ENCODE measurements at places on chromosomes 3 and 15.

- DNase-seq: no peak
Observed at GRCh38 chr3:67361323-67361722, 293.1 kb downstream of the SUCLG2 start.

DNA sequence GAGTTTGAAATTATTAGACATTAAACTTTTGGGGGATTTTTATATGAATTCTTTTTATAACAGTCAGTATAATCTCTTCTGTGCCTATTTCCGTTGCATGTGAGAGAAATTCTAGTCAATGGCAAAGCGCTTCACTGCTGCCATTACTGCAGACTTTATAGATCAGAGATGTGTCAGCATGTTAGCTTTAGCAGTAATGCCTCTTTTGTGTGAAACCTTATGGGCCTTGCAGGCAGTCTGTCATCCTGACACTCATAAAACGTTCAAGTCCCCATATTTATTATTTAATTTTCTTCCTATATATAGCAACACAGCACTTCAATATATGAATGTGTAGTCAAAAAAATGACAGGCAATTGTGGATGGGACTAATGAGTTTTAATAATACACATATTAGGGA, 191.0 kb downstream of the NLGN1 start:
- DNase-seq: no peak

- no peak for DNase-seq
Observed at GRCh38 chr3:35635407-35635806, 3.9 kb upstream of the ARPP21 start.

DNA sequence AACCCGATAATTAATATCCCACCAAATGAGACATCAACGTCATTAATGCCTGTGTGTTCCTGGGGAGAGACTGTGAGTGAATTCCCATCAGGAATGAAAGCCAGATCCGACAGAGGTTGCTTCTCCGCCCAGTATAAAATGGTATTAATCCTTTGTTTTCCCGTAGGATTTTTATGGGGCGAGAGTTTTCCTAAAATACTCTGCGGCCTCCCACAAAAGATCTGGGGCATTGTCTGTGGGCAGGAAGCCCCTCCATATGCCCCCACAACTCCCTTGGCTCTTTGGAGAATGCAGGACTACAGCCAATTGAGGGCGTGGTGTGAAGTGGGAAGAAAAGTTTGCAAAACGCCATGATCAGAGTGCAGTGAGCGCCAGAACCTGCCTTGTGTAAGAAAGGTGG, 26.7 kb downstream of the ZIC4 start:
- DNase-seq: no peak

DNA sequence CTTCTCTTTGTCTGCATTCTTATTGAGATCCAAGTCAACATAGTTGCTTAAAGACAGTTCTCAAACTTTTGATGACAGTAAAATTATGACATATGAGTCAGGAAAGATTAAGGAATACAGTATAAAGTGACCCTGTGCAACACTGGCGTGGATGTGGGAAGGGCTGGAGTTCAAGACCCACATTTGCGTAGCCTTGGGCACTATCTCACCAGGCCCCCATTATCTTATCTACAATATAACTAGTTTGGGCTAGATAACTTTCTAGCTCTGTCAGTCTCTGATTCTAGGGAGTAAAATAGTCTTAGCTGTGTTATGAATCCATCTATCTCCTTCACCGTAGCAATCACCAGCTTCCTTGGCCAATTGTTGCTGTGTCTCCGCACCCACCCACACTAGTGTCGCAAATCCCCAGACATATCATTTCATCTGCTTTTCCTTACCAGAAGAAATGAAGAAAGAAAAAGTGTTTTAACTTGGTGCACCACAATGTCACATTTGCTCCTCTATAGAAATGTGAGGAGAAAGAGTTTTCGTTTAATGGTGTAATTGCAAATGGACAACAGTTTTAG, 14.9 kb upstream of the TM4SF4 start:
- DNase-seq: no peak

GRCh38 chr15:48596415-48596814, 49.1 kb downstream of the FBN1 start:
- no peak for DNase-seq

DNA sequence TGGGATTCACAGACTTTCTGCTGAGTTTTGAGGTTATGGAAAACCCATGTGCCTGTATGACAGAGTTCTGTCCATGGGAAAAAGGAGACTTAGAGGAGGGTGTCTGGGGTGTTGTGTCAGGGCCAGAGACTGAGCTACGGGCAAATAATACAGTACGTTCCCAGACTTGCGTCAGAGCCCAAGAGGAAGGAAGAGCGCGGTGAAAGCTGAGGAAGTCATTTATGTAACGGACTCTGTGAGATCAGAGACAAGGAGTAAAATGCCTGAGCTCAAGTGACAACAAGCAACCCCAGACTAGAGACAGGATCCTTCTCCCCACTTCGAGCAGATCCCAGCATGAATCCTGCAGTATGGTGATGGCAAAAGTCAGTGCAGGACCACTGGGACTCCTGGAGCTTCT, 368.6 kb upstream of the MCTP2 start:
- no peak for DNase-seq

DNA sequence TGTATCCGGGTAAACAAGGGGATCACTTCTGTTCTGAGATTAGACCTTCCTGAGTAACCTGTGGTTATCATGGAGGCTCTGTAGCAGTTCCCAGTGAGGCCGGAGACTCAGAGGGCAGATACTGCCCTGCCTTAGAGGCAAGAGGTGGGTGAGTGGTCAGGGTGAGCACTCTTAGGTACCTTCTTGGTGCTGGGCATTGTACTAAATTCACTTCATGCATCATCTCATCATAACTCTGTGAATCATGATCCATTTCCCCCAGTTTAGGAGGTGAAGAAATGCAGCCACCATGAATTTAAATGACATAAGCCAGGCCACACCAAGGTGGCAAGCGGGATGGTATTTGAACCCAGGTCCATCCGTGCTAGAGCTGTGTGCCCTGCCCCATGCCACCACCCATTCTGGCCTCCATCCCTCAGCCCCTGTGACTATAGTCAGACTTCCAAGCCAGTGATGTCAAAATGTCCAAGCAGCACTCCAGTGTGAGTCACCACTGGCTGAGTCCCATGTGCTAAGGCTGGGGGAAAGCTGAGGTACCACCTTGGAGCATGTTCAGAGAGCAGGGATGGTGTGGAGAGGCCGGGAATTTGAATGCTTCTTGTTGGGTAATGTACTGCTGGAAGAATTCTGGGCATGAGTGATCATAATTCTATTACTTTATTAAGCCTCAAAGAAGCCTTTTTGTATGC, 88.8 kb downstream of the EPHB1 start:
- no peak for DNase-seq

- no peak for DNase-seq
Observed at GRCh38 chr3:145842294-145842902, 318.6 kb downstream of the PLOD2 start.

All from stimulated activated CD4-positive, alpha-beta T cell treated with anti-CD3 and anti-CD28 coated beads, Interleukin-4, amount 100 ng/mL, for 48 hours (primary cell).